Activated T-helper 1 cell treated with anti-CD3 and anti-CD28 coated beads, Interleukin-12 subunit alpha, Interleukin-12 subunit beta, Interleukin-2, Interleukin-4 antibody, amounts not matched to agents 30 ng/mL and 10 ng/mL and 1 ng/mL, durations not matched to agents 14 hours and 24 hours and 36 hours (primary cell): ENCODE measurements at places on chromosomes 12 and 14. TPM values are rescaled to one million over a fixed set of nuclear protein-coding genes. Genes with fewer than 3 reads are reported as not detected.

DNA sequence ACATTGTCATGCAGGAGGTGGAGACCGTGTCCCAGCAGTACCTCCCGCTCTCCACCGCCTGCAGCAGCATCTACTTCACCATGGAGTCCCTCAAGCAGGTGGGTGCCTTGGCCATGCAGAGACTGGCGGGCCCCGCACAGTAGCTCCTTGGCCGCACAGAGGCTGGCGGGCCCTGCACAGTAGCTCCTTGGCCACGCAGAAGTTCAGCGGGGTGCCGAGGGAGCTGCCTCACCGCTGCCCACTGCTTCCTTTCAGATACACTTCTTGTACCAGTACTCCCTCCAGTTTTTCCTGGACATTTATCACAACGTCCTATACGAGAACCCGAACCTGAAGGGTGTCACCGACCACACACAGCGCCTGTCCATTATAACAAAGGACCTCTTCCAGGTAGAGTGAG lies 47.7 kb downstream of the HSP90AA1 start:
- DNase-seq = no peak

IQSEC3 gene
- 0.05 and 0.24 TPM in 2 replicates for total RNA-seq

- DNase-seq = no peak
Observed at GRCh38 chr12:52197371-52198231, 5.8 kb upstream of the KRT80 start.

HSPA2 gene
- total RNA-seq = 11.2 and 11.6 TPM in 2 replicates

DNA sequence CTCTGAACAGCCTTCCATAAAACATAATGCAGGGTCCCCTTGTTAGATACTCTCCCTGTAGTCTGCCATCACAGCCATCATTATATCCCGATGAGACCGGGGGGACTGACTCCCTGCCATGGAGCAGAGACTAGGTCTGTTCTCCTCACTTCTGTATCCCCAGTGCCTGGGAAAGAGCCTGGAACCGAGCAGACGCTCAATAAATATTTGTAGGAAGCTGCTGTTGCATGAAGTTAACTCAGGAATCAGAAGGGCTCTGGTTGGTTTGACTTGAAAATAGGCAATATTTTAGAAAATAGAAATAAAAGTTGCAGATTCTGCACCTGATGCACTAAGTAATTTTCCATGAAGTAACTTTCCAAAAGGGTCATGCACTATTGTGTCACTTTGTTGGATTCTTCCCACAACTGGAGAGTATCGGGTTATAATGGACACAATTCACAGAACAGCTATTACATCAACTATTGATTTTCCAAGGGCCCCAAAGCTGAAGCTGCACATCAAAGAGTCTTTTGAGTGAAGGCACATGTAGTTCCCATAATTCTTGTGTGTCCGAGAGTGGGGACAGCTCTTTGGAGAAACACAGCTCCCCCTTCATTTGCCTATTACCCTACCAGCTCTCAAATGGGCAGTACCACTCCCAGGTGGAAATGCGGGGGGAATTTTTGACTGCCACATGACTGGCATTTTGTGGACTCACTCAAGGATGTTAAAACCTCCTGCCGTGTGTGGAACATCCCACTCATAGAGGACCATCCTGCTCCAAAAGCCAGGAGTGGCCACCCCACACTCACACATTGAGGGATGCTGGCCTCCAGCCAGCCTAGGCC lies 18.8 kb downstream of the CLMN start:
- DNase-seq = no peak

DNA sequence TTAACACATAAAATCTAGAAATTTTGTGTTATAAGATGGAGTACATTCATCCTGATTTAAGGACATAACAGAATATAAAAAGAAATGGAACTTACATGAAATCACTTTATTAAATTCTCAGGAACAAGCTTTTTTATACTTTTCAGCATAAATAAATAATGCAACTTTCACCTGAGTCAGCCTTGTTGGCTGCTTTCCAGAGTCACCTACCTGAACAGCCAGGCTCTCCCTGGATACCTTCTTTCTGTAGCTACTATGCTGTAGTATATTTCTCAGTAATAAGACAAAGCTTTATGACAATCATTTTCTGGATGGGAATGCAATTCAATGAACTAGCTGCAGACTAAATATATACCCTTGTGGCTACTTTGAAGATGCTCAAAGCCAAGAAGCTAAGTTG lies 111.9 kb downstream of the NTS start:
- DNase-seq = no peak

GRCh38 chr12:64699504-64700115 lies 59.6 kb downstream of the GNS start:
- DNase-seq = no peak

DNA sequence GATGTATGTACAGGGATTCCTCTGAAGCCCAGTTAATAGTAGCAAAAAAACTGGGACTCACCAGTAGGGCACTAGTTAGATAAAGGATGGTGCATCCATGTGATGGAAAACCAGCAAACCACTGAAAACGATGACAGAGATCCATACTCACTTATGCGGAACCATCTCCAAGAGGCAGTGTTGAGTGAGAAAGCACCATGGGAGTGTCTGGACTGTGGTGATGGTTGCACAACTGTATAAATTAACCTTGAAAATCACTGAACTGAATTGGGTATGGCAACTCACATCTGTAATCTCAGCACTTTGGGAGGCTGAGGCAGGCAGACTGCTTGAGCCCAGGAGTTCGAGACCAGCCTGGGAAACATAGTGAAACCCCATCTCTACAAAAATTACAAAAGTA lies 53.6 kb upstream of the ZFP36L1 start:
- DNase-seq = no peak

DNA sequence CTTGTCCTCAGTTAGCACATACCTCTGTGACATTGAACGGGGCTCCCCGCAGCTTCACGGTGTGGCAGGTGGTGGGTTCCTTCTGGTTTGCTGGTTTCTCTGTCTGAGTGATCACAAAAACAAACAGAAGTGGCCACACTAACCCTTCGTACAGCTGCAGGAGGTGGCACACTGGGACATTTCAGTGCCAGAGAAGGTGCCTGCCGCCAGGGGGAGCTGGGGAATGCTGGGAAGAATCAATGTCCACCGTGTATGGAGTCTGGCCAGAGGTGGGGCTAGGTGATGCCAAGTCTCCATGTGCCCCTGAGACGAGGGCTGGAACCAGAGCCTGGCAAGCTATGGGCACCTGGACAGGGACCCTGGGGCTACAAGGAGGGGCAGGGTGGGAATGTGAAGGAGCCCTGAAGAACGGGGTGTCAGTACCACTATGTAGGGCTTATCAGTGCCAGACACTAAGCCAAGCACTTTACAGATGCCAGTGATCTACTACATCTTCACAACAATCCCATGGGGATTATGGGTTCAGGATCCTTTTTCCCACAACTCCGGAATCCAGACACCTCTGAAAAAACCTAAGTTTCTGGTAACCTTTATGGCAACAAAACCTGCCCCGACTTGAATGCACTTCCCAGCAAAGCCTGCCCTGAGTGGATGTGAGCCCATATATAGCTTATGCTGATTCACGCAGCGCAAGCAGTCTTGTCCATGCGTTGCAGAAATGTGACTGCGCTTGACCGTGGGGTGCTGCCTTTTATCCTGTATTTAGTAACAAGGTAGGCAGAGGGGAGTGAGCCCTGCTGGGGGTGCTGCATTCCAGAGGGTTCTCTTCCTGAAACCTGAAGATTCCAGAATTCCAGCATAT lies 10.8 kb downstream of the RBM19 start:
- no peak for DNase-seq

DNA sequence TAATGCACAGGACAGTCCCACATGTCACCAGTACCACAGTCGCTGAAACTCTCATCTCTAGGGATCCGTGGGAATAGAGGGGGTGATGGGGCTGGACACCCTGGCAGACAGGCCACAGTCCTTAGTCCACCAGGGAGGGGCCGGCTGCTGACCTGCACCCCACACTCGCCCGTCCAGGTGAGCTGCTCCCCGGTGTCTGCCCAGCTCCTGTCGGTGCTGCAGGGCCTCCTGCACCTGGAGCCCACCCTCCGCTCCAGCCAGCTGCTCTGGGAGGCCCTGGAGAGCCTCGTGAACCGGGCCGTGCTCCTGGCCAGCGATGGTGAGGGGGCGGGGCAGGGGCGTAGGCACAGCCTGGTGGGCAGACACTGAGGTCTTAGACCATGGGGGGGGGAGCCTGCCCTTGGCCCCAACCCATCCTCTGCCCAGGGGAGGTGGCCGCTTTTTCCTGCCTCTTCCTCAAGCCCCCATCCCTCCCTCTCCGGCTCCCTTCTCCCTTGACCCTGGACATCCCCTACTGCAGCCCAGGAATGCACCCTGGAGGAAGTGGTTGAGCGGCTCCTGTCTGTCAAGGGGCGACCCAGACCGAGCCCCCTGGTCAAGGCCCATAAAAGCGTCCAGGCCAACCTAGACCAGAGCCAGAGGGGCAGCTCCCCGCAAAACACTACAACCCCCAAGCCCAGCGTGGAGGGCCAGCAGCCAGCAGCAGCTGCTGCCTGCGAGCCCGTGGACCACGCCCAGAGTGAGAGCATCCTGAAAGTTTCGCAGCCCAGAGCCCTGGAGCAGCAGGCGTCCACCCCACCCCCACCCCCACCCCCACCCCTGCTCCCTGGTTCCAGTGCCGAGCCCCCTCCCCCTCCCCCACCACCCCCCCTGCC lies 17.1 kb upstream of the ADSS1 start:
- no peak for DNase-seq

GRCh38 chr12:50665170-50665569 lies 98.7 kb upstream of the ATF1 start:
- DNase-seq = no peak

GRCh38 chr14:65156568-65157366 lies 54.5 kb upstream of the MAX start:
- no peak for DNase-seq

GRCh38 chr12:89621521-89621920 lies 87.1 kb downstream of the ATP2B1 start:
- no peak for DNase-seq

- DNase-seq = no peak
Observed at GRCh38 chr12:13198241-13198640, 1.7 kb downstream of the EMP1 start.

C12orf42 gene
- not detected in 2 replicates for total RNA-seq
